Stromal cell of bone marrow (primary cell): ENCODE measurements at places on chromosomes 12 and 14.

GRCh38 chr12:15575671-15576541, 213.3 kb downstream of the EPS8 start:
- DNase-seq: no peak

- no peak for DNase-seq
Observed at GRCh38 chr14:41299924-41300323, 306.8 kb upstream of the LRFN5 start.

DNA sequence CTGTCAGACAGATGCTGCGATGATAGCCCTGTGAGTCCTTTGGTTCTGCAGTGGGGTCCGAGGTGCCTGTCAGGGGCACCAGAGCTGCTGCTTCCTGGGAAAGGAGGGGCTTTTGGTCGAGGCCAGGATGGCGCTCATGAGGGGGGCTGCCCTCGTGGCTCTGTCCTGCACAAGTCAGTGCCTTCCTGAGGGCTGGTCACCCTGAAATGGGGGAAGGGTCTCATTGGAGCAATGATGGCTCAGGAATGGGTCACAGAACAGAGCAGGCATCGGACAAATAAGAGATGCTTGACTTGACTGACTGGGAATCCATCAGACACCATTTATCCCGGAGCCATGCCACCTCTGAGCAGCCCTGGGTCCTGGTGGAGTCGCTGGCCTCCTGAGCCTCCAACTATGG, 121.9 kb downstream of the ADGRD1 start:
- no peak for DNase-seq

GRCh38 chr14:65159281-65160062, 57.2 kb upstream of the MAX start:
- DNase-seq: no peak

GRCh38 chr12:122882908-122883558, 12.9 kb downstream of the VPS37B start:
- no peak for DNase-seq

DNA sequence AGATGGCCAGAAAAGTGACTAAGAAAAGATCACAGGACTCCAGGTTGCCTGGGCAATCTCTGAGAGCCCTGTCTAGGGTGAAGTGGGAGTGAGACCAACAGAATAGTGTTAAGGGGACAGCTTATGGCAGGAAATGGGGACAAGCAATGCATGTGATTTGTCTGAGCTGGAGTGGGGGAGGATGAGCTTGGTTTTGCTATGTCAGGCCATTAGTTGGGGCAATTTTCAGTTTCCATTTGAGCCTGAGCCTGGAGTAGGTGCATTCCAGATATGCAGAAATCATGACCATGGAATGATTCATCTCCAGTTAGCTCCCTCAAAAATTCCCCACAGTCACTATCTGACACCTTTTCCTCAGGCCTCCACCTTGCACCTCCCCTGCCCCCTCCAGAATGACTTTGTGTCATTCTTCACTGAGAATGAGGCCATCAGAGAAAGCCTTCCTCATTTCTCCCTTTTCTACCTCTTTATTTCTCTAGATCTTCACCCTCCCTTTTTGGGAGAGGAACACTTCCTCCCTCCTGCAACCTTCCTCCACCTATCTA, 150.9 kb upstream of the PLEKHG7 start:
- DNase-seq: no peak

DNA sequence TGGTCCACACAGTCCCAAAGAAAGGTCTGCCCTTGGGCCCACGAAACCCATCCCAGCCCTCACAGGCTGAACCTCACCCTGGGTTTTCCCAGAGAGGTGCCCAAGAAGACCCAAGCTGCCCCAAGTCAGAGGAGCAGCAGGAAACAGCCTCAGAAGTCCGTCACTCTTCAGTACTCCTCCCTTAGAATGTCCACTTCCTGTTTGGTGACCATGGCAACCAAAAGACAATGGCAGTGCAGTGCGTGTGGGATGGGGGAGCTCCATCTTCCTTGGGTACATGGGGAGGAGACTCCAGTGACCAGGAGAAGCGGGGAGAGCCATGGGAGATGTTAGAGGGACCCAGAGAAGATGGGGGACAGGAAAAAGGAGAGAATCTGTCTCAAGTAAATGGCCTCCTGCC, 11.3 kb downstream of the SELPLG start:
- no peak for DNase-seq

- DNase-seq: no peak
Observed at GRCh38 chr14:29166507-29166906, 399.9 kb downstream of the FOXG1 start.

- DNase-seq: no peak
Observed at GRCh38 chr14:89652352-89652751, 235.3 kb upstream of the FOXN3 start.

DNA sequence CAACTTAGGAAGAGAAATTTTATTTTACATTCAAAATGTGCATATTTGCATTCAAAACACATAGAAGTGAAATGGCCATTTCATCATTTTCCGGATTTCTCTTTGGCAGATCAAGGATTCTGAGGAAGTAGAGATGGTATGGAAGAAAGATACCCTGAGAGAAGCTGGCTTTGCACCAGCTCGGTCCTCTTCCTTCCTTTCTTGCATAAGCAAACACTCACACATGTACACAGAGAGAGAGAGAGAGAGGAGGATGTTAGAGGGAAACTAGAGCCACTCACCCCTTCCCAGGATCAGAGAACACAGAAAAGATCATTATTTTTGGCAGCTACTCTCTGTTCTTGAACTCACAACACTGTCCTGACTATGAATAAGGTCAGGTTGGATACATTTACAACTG, 15.6 kb upstream of the PLEKHD1 start:
- DNase-seq: no peak

DNA sequence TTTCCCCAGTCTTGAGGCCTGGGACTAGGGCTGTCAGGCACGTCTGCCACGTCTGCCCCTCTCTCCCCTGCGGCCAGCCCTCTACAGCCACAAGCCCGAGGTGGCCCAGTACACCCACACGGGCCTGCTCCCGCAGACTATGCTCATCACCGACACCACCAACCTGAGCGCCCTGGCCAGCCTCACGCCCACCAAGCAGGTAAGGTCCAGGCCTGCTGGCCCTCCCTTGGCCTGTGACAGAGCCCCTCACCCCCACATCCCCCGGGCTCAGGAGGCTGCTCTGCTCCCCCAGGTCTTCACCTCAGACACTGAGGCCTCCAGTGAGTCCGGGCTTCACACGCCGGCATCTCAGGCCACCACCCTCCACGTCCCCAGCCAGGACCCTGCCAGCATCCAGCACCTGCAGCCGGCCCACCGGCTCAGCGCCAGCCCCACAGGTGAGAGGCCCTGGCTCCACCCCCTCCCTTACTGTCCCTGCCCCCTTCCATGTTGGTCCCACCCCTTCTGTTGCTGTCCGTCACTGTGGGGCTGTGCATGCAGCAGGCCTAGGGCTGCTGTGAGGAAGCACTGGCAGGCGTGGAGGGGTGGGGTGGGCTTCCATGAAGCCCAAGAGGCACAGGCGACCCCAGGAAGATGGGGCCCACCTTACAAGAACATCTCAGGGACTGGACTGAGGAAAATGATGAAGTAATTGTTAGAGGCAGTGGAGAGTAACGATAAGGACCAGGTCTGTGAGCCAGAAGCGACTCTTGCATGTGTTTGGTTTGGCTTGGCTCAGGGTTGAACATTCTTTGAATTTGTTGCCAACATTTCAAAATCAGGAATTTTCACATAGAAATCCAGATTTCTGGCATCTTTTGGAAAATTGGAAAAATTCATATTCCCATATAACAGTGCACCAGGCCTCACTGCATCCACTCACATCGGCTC, 16.8 kb downstream of the C12orf43 start:
- DNase-seq: no peak

DNA sequence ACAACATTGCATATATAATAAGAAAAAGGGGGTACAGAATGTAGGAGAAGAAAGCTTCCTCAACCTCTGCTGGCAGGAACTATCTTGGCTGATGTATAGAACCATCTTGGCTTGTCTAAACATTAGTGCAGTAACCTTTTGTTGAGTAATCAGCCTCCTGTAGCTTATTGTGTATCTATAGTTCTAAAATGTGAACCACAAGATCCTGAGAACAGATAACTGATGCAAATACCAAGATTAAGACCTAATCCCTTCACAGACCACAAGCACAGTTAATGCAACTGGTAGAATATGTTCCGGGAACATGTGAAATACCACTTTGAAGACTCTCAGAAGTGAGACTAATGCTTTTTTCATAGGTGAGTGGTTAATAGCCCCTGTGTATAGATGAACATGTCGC, 50.7 kb upstream of the KCNC2 start:
- DNase-seq: no peak

DNA sequence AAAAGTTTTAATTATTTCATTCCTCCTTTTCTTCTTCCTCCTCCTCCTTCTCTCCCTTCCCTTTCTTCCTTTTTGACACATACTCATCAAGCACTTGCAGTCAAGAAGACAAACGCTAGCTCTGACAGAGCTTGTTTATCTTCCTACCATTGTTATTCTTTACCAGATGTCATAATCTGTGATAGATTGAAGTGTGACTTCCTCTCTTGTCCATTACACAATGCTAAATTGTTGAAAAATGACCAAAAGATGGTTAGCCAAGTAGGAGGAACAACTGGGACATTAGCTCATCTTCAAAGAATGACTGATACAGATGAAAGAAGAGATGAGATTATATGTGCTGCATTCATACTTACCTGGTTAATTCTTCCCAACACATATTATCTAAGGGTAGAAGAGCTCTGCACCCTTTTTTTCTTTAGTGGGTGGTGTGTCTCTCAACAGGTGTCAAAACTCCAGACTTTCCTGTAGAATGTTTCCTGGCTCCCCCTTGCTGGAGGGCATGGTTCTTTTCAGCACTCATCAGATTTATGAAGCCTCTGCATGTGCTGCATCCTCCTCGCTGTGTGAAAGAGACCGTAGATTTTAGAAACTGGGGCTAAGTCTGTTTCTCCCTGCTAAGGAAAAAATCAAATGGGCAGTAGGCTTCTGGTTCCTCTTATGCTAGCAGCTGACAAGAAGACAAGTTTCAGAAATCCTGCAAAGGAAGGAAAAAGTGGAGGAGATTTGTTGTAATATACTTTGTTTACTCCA, 147.1 kb downstream of the TMX1 start:
- DNase-seq: no peak

DNA sequence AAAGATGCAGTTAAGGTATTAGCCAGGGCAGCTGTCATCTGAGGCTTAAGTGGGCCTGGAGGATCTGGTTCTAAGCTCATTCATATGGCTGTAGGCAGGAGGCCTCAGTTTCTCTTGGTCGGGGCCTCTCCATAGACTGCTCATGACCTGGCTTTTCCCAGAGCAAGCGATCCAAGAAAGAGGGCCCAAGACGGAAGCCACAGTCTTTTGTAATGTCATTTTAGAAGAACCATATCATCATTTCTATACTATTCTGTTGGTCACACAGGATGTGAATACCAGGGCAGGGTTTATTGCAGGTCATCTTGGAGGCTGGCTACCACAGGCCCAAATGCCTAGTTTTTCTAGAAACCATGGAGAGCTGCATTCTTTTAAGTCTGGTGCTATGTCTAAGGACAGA, 47.7 kb downstream of the GNG2 start:
- DNase-seq: no peak

GRCh38 chr14:100889641-100890040, 13.9 kb downstream of the RTL1 start:
- DNase-seq: no peak

DNA sequence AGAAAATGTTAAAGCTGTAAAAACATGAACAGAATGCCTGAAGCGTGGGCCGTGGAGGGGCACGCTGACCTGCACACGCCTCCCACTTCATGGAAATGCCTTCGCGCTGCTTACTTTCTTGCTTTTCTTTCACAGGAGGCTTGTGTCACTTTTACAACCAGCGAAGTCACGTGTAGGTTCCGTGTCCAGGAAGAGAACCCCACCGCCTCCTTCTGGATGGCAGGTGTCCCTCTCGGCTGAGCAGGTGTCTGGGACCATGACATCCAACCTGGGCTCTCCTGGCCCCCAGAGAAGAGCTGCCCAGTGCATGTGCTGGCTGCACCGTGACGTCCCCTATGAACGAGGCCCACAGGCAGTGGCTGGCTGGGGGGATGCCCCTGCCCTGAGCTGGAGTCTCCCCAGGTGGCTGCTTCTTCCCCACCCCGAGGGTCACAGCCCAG, 345.0 kb upstream of the SFSWAP start:
- no peak for DNase-seq

GRCh38 chr12:59742841-59743240, 147.0 kb downstream of the SLC16A7 start:
- peak; percentile 34 for DNase-seq

DNA sequence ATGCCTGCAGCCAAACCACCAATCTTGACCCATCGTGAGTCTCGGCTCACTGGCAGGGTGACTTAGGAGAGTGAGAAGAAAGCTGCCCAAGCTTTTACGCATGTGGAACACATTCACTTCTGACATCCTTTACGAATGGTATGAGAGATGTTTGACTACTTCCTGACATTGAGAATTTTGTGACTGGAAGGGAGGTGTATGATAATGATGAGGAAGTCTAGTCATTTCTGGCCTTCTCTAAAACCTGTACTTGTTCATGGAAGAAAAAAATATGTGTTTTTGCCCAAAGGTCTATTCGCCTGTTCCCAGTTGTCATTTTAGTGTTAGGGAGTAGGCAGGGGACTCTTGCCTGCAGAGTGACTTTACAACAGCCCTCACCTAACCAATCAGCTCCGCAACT, 227.2 kb upstream of the ATP2B1 start:
- DNase-seq: no peak

DNA sequence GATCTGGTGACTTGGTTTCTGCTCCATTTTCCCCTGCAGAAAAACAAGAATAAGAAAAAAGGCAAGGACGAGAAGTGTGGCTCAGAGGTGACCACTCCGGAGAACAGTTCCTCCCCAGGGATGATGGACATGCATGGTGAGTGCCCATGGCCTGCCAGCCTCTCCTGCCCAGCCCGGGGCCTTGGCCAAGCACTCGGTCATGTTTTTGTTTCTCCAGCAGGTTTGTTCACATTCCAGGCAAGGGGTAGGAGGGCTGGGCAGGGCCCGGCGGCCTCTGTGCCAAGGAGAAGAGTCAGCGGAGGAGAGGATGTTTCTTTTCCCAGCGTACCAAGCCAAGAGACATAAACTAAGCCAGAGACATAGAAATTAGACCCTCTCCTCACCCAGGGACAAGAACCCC, 13.6 kb downstream of the BCL7A start:
- no peak for DNase-seq

- no peak for DNase-seq
Observed at GRCh38 chr12:50149311-50149710, 17.9 kb downstream of the CERS5 start.

GRCh38 chr12:132789099-132789471, 27.5 kb upstream of the ANKLE2 start:
- DNase-seq: no peak

DNA sequence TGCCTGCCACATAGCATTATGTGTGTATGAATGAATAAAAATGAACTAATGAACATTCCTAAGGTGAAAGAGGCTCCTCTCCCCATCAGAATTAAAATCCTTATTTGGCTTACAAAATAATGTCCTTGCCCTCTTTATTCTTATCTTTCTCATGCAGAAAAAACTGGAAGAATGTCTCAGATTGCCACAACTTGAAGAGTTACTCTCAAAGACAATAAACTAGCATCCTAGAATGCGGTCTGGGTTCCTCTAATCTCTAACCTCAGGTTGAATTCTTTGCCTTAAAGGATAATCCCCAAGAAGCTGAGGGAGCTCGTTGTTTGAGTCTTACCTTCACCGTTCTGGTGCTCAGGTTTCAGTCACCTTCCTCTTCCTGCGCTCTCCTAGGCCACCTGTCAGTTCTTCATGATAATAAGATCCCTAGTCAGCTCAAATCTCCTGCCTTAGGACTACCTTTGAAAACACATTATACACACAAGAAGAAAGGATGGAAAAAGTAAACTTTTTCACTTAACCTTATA, 147.1 kb downstream of the PHLDA1 start:
- DNase-seq: no peak

GRCh38 chr14:46433381-46433780, 218.2 kb downstream of the RPL10L start:
- no peak for DNase-seq

GRCh38 chr14:90294872-90295271, 36.9 kb downstream of the NRDE2 start:
- DNase-seq: no peak
